ENCODE measurements at places on chromosomes 5 and 9.
A peak's percentile ranks its signal among the peaks of the same experiment; 100 is the strongest.

DNA sequence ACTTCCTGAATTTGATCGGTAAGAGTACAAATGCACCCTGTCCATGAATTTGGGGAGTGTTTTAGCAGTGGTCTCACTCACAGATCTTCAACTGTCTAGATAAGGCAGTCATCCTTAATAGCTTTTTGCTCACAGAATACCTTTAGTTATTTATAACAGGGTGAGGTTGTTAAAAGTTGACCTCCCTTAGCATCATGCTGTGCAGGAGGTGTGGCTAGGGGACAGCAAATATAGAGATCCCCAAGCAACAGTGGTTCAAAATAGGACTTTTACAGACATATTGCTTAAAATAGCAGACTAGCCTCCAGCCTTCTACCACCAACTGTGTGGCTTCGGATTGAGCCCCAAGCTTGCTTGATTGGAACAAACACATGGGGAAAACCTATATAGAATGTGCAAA is 724.4 kb downstream of the TLE1 start:
- DNase-seq: no peak

GRCh38 chr9:117305454-117305853 is 109.4 kb downstream of the ASTN2 start:
- DNase-seq: no peak

DNA sequence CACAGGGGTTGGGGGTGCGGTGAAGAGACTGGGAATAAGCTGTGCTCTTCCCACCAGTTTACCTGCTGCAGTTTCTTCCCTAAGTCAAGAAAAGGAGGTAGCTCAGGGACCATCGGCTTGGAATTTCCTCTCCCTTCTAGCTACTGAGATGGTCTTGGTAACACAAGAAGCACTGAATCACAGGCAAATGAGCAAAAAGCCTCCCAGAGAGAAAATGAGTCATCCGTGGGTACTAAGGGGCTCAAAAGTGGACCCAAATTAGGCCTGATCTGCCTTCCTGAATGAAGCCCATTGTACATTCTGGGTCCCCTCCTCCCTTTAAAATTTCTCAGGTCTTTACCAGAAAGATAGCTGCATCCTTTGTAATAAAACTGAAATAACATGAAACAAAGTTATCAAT is 49.9 kb downstream of the PTPN3 start:
- DNase-seq: no peak

DNA sequence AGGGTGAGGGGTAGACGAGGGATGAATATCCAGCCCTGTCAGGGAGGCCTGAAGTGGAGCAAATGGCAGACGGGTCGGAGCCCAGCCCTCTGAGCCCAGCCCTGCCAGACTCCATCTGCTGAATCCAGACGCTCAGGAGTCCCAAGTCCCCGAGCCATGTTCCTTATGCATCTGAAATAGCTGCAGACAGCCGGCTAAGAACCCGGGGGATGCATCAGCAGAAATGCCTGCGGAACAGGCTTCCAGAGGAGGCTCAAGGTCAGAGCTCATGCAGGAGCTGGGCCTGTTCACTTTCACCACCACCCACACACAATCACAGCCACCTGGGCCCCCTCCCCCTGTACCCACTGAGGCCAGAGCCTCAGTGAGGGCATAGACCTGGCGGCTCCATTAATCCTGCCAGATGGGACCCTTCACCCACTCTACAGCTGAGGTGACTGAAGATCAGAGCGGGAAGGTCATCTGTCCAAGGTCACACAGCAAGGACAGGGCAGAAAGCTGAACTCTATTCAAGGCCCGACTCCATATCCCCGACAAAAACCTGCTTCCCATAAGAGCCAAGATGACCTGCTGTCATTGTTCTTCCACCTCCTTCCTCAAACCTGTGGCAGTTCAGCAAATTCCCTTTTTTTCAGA is 24.4 kb upstream of the AKNA start:
- no peak for DNase-seq

DNA sequence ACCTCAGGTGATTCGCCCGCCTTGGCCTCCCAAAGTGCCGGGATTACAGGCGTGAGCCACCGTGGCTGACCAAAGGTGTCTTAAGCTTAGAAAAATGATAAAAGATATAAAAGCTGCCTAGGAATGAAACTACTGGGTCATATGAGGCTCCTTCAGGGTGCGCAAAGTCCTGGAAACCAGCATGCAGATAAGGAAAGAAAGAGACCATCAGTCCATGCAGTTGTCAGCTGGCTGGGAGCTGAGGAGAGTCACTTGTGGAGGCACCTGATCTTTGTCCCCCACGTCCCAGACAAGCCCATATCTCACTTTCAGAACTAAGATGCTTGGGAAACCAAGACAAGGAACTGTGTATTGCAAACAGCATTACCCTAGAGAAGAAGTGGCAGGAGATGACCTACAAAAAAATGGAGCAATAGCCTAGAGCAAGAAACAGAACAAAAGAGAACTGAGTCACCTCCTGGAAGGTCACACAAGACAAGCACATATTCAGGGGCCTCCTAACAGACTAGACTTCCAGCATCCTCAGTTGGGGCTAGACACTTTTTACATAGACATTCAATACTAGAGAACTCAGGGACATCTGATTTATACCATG is 2.8 kb upstream of the CCDC125 start:
- no peak for DNase-seq

- DNase-seq: peak; percentile 68
These were observed 5.7 kb downstream of the ASS1 start for GRCh38 chr9:130450344-130451003.

DNA sequence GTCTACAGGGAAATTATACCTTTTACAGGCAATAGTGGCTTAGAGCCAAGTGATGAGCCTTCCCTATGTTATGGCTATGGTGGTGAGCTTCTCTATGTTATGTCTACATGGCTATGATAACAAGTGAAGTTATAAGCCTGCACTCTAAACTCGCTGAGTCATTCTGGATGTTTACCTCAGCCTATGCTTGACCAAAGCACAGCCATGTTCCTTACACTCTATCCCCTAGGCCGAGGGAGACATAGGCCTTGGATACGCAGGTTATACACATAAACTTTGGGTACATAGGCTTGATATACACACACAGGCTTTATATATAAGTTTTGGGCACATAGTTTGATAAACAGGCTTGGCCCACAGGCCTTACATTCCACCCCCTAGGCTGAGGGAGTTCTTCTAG is 13.8 kb downstream of the DMAC1 start:
- no peak for DNase-seq

GRCh38 chr5:150372639-150373038 is 15.1 kb downstream of the TCOF1 start:
- DNase-seq: no peak

GRCh38 chr5:15992918-15993317 is 186.7 kb downstream of the MARCHF11 start:
- DNase-seq: no peak

- no peak for DNase-seq
These were observed 117.0 kb downstream of the KIAA0825 start for GRCh38 chr5:94501365-94501764.

GRCh38 chr5:174300118-174300940 is 254.8 kb downstream of the NSG2 start:
- DNase-seq: no peak

GRCh38 chr5:27158775-27159174 is 120.4 kb upstream of the CDH9 start:
- no peak for DNase-seq

GRCh38 chr5:150653145-150653761 is 7.8 kb upstream of the MYOZ3 start:
- DNase-seq: no peak

DNA sequence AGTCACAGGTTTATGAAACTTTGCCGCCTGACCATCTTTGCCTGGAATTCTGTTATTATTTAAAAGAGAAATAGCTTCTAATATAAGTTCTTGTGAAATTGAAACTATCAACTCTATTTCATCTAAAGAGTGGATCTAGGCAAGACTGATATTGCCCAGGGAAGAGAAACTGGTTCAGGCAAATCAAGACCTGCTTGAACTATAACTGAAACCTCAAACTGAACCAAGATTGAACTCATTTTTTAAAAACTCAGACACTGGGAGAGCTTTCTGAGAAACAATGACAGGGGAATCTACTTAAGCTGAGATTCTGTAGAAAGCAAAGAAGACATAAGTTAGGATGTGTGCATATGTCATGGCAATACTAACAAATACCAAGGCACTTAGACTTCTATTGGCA is 815.8 kb downstream of the BRINP1 start:
- DNase-seq: no peak

DNA sequence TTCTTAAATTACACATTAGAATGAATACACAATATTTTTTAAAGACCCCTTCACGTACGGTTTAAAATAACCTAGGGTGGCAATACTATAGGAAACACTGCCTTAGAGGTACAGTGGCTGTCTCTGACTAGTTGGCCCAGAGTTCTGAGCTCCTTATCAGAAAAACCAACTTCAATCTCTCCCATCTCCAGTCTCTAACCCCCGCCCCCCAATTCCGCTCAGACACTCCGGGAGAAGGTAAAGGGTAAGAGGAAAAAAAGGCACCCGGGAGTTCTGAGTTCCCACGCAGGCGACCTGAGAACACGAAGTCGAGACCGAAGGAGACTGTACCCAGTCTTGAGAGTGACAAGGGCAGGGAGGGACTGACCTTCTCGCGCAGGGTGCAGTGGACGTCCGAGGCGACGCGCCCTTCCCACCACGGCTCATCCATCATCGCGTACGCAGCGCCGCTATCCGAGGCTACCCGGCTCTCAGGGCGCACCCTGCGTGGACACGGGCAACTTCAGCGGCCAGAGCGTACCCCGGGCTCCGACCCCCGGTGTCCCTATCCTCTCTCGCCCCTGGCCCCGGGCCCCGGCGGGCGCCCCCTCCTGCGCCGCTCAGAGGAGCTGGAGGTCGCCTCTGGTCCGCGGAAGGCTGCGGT is 752 bp downstream of the CCNJL start:
- no peak for DNase-seq

DNA sequence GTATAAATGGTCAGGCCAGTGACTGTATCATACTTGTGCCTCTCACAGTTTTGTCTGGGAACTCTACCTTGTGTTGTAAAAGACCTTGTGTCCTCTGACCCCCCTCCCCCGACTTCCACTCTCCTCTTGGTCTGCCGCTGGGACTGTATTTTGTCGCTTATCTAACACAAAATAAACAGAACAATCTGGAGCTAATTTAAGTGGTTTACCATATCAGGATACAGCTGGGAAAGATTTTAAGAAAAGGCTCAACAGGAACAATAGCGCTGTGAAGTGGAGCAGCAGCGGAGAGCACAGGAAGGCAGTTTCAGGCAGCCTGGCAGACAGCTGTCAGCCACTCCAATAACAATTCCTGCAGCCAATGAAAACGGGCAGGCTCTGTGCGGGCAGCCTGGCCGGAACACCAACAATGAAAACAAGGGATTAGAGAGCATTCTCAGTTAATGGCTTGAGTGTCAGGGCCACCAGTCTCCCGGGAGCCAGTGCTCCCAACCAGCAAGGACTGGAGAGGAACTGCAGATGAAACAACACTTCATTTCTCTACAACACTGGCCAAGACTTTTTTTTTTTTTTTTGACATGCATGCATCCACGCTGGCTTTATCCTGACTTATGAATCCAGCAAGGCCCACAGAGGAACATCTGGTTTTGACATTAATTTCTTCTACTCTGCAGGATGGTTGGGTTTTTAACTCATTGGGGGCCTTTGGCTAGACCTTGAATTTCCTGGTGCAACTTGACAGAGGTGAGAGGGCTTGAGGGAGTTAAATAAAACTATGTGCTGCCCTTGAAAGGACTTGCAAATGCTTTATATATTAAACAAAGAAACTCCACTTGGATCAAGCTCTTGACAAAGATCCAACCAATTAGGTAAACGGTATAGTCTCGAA is 76.7 kb downstream of the ARSB start:
- DNase-seq: peak; percentile 40

DNA sequence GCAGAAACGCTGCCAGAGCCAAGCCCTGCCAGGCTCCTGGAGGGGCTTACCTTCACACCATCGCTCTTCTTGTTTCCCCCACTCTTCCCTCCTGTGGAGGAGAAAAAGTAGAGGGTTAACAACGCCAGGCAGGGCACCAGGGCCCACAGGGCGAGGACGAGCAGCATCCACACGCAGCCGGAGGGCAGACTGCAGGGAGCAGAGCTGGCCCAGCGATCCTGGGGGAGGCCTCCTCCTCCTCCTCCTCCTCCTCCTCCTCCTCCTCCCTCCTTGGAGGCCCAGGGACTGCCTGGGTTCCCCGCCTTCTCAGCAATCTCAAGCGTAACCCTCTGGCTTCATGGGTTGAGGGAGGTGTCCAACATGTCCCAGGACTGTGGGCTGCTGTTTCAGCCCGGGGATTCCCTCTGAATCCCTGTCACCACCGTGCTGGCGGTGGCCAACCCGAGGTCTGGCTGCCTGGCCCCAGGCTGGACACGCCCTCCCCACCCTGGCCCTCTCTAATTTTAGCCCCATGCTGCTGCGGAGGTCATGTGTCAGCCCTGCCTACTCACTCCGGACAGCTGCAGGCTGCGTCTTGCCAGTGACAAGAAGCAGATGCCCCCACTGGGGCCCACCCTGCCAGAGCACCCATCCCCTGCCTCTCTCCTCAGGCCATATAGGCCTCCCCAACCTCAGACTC is 44.3 kb downstream of the CAMK2A start:
- DNase-seq: no peak
